Kidney (tissue), 22 donors: ENCODE measurements at places on chromosomes 2 and 18. TPM values are rescaled to one million over a fixed set of nuclear protein-coding genes. Genes with fewer than 3 reads are reported as not detected.

REG1B gene
- 1.5 TPM for polyA plus RNA-seq

TMEM200C gene
- 2.1 TPM for polyA plus RNA-seq

GKN1 gene
- not detected for polyA plus RNA-seq

DNA sequence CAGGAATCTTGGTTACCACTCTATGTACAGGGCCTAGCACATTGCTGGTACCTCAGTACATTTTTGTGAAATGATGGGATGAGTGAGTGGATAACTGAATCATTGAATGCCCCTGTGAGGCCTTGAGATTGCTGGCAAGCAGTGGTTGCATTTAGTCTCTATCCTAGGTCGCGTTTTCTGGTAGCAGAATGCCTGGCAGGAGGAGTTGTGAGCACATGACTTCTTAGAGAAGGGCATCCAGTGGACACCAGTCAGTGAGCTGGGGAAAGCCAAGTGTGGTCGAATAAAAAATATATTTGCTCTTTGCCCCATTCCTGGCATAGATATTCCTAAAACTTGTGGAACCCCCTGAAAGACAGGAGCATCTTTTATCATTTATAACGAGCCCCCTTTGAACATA is 61.8 kb upstream of the SMAD2 start:
- DNase-seq = no peak

DNA sequence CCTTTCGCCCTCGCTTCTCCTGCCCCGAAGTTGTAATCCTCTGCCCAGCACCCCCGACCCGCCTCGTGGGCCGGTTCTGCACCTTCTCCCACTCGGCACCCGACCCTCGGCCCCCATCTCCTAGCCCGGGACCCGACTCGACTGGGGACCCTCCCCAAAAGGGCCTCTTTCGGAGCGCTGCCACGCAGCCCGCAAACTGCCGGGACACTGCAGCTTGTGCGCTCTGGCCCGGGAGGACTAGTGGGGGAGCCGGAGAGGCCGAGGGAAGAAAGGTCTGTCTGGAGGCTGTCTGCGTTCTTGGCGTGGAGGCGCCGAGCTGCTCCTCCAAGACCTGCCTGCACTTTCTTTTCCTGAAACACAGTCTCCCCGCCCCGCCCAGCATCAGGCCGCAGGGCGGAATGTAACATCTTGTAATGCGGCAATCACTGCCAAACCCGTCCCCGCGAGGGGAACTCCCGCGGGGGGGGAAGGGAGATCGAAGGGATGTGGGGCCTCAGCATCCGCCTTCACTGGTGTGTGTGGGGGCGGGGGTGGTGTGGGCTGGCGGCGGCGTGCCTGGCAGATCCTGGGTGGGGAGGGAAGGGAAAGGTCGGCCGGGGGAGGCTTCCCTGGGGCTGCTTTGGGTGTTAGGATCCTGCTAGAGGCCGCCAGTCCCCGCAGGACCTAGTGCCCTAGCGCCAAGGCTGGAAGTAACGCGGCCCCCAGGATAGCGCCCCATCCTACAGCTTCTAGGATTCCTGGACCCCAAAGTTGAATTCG is 7.4 kb downstream of the DLX2 start:
- DNase-seq = peak; percentile 56

- DNase-seq = no peak
Measured at GRCh38 chr2:64338910-64339500, 115.0 kb upstream of the LGALSL start.

GRCh38 chr2:18136881-18137475 is 258.5 kb downstream of the KCNS3 start:
- DNase-seq = no peak

DNA sequence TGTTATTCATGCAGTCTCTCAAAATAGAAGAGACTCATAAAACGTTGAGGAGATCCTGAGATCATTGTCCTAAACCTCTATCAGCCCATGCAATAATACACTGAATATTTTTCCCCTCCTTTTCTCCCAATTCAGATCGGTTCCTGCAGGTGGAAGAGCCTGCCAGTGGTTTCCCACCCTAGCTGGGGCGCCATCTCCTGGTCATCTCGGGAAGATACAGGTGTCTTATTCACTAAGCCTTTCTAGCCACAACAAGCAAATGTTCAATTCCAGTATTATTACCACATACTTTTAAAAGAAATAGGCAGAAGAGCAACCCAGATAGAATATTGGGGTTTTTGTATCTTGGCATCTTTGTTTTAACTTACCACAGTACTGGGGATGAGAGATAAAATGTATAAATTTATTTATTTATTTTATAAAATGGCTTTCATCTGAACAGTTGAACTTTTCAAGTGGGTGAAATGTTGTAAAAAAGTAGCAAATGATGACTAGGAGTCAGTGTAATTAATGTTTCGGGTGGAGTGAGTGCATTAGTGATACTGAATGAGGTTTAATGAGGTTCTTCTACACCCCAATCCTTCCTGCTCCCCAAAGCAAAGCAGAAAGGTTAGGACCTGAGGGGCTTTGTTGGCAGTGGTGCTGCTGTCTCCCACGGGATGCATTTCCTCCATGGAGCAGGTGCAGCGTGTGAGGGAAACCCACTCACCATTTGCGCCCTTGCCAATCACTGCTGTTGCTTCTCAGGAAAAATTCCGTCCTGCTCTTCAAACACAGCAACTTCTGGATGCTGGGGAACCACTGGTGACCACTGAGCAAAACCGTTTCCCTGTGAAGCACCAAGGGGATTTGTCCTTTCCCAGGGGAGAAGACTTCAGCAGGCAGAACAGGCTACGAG is 147.1 kb upstream of the FHL2 start:
- no peak for DNase-seq

DNA sequence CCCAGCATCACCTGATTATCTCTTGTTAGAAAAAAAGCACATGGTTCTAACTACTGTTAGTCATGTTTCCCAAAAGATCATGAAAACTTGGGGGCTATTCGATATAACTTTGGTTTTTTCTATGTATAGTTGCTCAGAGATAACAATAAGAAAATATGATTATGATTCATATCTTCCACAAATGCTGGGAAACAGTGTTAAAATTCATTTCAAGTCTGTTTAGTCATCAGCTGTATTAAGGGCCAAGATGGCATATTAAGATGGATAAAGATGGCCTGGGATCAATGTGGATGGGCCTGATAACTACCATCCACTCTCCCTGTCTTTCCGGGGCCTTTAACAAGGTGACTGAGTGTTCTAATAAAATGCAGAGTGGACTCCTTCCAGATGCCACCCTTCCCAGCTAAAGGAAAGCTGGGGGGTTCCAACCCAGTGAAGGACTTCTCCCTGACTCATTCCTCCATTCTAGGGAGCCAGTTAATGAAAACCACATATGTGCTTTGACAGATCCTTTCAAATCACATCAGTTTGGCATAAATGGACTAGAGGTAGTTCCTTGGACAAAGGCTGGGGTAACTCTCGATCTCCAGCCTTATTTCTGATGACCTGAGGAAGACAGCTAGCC is 221.6 kb downstream of the VAPA start:
- DNase-seq = no peak
